Epithelial cell of prostate (primary cell): ENCODE measurements at places on chromosomes 16 and 17.

DNA sequence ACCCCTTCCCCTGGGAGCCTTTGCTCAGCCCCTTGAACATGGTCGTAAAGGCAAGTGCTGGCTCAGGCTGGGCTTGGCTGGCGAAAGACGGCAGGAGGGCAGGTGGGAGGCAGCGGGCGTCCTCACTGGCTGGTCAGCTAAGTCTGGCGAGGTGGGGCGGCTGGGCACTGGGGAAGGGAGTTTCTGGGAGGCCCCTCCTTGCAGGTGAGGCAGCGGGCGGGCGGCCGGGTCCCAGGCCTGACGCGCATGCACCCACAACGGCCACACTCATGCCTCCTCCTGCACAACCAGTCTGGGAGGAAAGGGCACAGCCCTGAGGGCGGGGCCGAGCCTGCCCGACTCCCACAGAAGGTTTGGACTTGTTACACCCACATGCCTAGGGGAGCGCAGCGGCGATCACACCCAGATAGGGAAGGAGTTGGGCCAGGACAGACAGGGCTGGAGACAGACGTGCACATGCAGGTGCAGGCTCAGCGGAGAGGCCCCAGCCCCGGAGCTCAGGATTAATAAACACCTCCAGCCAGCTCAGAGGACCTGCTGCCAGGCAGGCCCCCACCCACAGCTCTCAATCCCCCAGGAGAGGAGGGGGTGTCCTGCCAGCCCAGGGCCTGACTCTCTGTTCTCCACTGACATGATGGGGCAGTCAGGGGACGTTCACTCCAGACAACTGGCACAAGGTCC is at the start of gene EVPL:
Gene EVPL, minus strand, starts transcription at position 148 of the 681 bp plus-strand sequence. Its CDS starts 108 bp downstream, at position 40.
- DNase-seq = peak; percentile 82

DNA sequence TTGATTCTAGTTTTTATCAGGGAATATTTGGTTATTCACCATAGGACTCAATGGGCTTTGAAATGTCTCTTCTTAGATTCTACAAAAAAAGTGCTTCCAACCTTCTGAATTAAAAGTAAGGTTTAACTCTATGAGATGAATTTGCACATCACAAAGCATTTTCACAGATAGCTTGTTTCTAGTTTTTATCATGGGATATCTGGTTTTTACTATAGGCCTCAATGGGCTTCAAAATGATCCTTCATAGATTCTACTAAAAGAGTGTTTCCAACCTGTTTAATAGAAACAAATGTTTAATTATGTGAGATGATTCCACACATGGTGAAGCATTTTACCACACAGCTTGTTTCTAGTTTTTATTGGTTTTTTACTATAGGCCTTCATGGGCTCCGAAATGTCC is 560.7 kb downstream of the KCNJ18 start:
- DNase-seq = no peak

GRCh38 chr16:19136549-19137196 is 22.9 kb downstream of the ITPRIPL2 start:
- DNase-seq = no peak

DNA sequence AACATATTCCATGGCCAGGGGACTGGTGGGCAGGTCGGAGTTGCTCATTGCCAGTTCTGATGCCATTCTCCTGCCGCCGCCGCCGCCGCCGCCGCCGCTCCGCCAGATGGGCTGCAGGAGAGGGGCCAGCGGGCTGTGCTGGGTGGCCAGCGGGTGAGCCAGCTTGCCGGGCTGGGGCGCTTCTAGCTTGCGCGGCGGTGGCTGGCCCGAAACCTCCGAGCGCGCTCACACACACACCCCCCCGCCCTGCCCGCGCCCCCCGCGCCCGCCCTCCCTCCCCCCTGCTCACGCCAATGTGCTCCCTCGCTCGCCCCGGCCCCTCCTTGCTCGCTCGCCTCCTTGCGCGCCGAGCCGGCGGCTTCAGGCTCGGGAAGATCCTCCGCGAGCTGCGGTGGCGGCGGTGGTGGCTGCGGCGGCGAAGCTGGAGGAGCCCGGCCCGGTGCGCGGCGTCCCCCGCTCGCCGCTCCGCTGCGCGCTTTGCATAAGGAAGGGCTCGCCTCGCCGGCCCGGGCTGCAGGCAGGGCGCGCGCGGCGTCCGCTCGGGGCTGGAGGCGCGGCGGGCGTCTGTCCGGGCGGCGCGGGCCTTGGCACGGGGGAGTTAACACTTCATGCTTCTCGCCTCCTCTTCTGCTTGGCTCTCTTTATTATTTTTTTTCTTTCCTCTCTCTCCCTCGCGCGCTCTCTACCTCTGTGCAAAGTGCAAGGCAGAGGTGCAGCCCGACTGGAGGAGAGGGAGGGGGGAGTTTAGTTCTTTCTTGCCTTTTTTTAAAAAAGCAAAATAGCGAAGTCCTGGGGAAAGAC is 500 bp downstream of the MAF start:
- DNase-seq = no peak

- DNase-seq = no peak
These were observed 23.6 kb upstream of the BPTF start for GRCh38 chr17:67801626-67802175.

GRCh38 chr17:3935140-3935542 is 18.9 kb upstream of the P2RX1 start:
- peak; percentile 31 for DNase-seq

DNA sequence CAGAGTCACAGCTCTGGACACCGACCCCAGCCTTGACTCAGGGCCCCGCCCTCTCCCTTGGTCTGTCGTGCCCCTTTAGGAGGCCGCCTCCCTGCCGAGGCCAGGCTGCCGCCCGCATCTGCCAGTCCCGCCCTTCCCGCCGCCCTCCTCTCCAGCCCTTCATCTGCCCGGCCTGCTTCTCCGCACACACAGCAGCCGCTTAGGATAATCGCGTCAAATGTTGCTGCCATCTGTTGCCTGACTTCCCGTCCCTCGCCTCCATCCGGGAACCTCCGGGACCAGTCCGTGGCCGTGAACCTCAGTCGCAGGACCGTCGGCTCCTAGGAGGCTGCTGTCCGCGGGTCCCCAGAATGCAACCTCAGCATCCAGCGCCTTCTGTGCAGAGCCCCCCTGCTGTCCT is 11.9 kb downstream of the GSE1 start:
- no peak for DNase-seq

DNA sequence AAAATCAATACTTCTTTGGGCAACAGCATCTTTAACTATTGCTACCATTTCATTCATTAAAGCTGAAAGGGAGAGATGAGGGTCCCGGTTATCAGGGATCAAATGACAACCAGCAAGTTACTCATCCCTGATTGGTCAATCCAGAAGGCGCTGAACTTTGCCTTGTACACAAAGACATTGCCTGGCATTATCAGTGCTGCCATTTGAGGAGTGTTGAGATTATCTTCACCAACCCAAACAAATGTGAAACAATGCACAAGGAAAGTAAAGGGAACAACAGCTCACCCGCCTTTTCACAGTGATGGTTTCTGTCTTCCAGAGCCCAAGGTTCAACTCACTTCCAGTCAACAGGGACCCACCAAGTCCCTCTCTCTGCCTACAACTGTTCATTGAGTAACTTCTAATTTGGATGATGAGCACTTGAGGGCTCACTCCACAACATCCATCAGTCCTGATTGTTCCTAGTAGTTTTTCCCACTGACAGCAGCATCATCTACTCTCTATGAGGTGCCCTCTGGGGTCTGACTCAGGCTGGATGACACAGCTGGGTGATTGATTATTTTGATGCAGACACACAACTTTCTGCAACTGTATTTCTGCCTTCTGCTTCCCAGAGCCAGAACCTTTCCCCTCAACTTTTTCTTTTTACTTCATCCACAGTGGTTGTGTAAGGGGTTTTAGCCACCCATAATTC is 32.0 kb downstream of the LYRM9 start:
- no peak for DNase-seq

- no peak for DNase-seq
These were observed 12.7 kb upstream of the SPNS2 start for GRCh38 chr17:4485676-4486646.

DNA sequence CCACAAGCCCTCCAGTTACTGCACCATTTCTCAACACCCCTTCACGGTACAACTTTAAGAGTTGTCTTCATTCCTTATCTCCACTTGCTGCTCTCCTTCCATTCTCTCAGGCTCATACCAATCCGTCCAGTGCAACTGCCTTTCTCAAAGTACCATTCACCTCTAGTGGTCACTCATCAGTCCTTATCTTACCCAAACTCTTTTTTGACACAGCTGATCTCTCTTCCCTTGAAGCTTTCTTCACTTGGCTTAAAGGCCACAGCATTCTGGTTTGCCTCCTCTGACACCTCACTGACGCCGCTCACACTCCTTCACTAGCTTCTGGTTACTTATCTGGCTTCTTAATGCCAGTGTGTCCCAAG is 24.9 kb downstream of the UBE2G1 start:
- no peak for DNase-seq

DNA sequence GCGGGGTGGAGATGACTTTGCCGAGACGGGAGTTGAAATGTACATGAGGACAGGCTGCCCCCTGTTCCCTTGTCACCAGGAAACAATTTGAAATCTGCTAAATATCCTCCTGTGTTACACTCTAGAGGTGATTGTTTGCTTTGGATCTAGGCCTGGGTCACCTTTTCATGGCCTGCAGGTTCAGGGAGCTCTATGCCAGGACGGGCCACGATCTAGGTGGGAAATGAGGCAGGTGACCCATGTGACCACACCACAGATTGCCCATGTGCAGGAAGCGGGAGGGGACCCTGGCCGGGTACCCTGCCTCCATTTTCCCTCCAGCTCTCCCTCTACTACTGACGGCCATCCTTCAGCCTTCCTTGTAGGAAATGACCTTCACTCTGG is 43.4 kb downstream of the MEAK7 start:
- DNase-seq = no peak

- DNase-seq = no peak
These were observed 138.6 kb upstream of the WSCD1 start for GRCh38 chr17:5931616-5932015.

DNA sequence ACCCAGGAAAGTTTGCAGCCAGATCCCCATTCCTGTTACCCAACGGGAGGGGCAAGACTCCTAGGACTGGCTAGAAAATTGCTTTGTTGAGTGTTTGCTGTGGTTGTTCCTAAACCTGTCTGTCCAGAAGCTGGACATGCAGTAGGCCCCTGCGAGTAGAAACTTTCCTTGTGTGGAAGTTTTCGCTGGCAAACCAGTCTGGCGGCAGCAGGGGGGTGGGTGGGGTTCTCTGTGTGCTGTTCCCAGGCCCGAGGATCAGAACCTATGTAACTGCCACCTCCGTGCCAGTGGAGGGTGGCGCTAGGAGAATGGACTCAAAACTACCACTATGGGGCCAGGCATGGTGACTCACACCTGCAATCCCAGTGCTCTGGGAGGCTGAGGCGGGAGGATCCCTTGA is 9.2 kb downstream of the SGSM2 start:
- no peak for DNase-seq

GRCh38 chr16:27341971-27342370 is 28.2 kb downstream of the IL4R start:
- no peak for DNase-seq

DNA sequence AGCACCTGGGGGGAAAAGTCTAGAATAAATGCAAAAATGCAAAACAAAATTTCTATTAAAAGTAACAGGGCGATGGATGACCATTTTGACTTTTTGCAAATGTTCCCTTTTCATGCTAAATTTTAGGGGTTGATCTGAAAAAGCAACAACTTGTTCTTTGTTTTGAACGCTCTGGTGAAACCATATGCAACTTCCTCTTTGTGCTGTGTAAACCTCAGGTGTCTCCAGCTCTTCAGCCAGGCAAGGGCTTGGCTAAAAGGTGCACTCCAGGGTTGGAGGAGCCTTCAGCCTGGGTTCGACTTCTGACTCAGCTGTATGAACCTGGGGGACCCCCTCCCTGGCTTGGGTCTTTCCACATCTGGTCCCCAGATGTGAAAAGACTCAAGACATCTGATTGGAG is 9.5 kb downstream of the IRF8 start:
- no peak for DNase-seq

GRCh38 chr16:73253922-73254480 is 206.1 kb upstream of the ZFHX3 start:
- no peak for DNase-seq

GRCh38 chr16:4869147-4869805 is 22.0 kb downstream of the UBN1 start:
- DNase-seq = no peak

DNA sequence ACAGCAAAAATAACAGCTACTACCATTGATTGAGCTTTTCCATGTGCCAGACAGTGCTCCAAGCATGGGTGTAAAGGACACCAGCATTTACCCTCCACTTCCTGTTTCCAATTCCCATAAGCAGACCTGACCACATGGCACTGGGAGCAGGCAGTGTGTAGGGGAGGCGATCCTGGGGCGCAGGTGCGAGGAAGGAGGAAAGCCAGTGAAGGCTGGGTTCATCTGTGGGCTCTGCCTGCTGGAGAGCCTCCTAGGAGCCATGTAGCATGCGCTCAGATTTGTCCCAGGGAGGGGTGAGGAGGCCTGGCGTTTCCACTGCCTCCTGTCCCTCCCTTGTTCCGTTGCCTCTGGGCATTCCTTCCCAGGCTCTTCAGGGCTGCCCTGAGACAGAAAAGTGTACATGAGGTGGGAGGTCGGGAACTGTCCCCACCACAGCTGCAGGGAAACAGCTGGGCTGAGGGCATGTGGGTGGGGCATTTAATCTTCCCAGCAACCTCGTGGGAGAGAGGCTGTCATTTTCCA is 56.6 kb downstream of the SNX20 start:
- DNase-seq = no peak

- no peak for DNase-seq
These were observed at the start of gene PPP1R1B for GRCh38 chr17:39626171-39627046. TSS of gene PPP1R1B (plus strand) at chr17:39626952. CDS start at chr17:39627393, 441 bp downstream.

GRCh38 chr17:29138971-29139691 is 41.1 kb downstream of the MYO18A start:
- no peak for DNase-seq
